ENCODE measurements at places on chromosomes 6 and 20.

GRCh38 chr6:71164890-71165289, 123.7 kb upstream of the OGFRL1 start:
- H3K27ac ChIP-seq = no peak overlapping the region
- no peak for DNase-seq
- no peaks in the 10 kb centered on the region for H3K36me3 ChIP-seq
- no peaks in the 10 kb centered on the region for H3K4me1 ChIP-seq
- H3K27me3 ChIP-seq = no peaks in the 10 kb centered on the region
- no peak overlapping the region for H3K4me3 ChIP-seq

DNA sequence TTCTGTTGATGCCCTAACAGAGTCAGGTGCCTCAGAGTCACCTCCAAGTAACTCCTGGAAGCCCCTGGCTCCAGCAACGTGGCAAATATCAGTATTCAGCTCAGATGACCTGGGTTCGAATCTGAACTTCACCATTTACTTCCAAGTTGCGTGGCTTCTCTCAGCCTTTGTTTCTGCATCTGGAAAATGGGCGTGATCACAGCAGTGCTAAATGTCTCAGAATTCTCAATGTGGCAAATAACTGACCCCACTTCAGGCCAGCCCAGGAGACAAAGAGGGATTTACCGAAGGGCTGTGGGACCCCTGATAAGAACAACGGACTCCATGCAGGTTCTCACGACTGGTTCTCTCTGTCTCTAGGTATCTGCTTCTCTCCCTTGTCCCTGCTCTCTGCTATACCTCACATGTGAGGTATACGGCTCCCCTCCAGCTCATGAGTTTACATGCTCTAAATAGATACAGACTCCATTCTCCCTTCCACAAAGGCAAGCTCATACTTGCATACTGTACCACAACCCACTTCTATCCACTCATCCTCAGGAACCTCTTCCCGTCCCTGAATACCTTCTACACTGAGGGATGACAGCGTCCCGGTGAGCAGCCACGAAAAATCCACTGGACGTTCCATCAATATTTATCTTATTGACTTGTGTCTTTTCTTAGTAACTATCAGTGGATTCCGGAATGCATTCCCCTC, 84.1 kb downstream of the SNX5 start:
- no peak for DNase-seq
- H3K27me3 ChIP-seq = no peaks in the 10 kb centered on the region
- no peak overlapping the region for H3K4me3 ChIP-seq
- H3K36me3 ChIP-seq = no peaks in the 10 kb centered on the region

GRCh38 chr6:111662072-111662793, 56.6 kb upstream of the TRAF3IP2 start:
- DNase-seq = no peak
- H3K4me1 ChIP-seq = no peaks in the 10 kb centered on the region
- H3K36me3 ChIP-seq = no peaks in the 10 kb centered on the region
- H3K27ac ChIP-seq = no peak overlapping the region
- H3K27me3 ChIP-seq = no peaks in the 10 kb centered on the region

- no peak overlapping the region for H3K4me3 ChIP-seq
- no peaks in the 10 kb centered on the region for H3K36me3 ChIP-seq
- no peaks in the 10 kb centered on the region for H3K27me3 ChIP-seq
- H3K4me1 ChIP-seq = no peaks in the 10 kb centered on the region
These were observed 294.3 kb downstream of the CDC5L start for GRCh38 chr6:44681761-44682160.

DNA sequence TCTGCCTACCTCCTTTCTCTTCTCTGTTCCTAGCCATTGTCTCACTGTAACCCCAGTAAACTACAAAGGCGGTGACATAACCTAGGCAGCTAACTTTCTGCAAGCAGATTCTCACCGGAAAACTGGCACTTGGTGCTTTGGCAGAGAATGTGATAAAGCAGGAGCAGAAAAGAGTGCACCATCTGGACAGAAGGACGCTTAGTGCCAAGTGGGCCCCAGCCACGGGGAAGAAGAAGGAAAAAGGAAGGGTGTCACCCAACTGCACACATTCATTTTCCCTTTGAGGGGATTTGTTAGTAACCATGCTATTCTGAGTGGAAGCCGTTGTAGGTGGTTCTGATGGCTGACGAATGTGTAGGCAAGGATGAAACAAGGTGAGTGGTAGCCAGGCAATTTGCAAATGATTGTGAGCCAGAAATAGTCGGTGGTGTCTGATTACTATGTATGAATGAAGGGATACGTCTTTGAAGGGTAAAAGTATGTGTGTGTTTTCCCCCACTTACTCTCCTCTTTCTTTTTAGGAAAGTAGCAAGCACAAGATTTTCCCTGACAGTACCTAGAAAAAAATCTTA, 148.3 kb upstream of the STXBP5 start:
- DNase-seq = no peak
- no peak overlapping the region for H3K4me3 ChIP-seq
- no peaks in the 10 kb centered on the region for H3K36me3 ChIP-seq
- H3K27me3 ChIP-seq = no peaks in the 10 kb centered on the region
- H3K4me1 ChIP-seq = no peaks in the 10 kb centered on the region

- H3K27me3 ChIP-seq = no peaks in the 10 kb centered on the region
- H3K27ac ChIP-seq = no peak overlapping the region
- no peaks in the 10 kb centered on the region for H3K4me1 ChIP-seq
- no peaks in the 10 kb centered on the region for H3K36me3 ChIP-seq
- no peak for DNase-seq
- H3K4me3 ChIP-seq = no peak overlapping the region
These were observed 74.3 kb upstream of the SYNDIG1 start for GRCh38 chr20:24395151-24395550.

- no peaks in the 10 kb centered on the region for H3K36me3 ChIP-seq
- no peaks in the 10 kb centered on the region for H3K4me1 ChIP-seq
- no peak for DNase-seq
These were observed 5.6 kb downstream of the NR2E1 start for GRCh38 chr6:108171291-108171917.

DNA sequence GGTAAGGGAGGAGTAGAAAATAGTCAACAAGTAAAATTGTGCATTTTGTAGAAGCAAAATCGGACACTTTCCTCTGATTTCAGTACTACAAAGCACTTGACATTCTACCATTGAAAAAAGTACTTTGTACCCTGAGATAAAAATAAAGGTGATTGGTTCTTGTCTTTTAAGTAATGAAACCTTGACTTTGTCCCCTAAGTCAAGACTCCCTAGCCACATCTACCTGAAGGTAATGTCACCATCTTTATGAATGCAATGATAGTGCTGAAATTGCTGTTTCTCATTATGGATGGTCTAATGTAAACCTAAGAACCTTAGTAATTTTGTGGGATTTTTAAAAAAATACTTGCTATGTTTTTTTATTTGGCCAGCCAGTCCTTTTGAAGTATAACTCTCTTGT, 2.4 kb upstream of the MAN1A1 start:
- no peaks in the 10 kb centered on the region for H3K36me3 ChIP-seq
- H3K4me1 ChIP-seq = no peaks in the 10 kb centered on the region
- H3K27ac ChIP-seq = no peak overlapping the region
- no peak overlapping the region for H3K4me3 ChIP-seq
- H3K27me3 ChIP-seq = no peaks in the 10 kb centered on the region

DNA sequence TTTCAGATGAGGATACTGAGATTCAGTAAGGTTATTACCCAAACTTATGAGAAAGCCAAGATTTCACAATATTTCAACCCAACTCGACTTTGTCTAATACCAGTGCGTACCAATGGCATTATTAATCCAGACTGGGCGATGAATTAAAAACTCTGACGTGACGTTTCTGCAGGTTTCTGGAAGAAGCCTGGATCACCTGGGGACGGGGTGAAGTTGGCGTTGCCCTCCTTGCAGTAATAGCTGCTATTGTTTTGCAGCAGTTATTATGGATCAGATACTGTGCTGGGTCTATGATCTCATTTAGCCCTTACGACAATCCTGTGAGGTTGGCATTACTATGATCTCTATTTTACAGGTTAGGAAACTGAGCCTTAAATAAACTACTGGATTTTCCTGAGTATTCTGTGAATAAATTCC, 569 bp upstream of the CDC5L start:
- peak overlapping the region; percentile 91 for H3K4me3 ChIP-seq
- peak; percentile 59 for DNase-seq
- peaks cover 4% of the 10 kb centered on the region for H3K4me1 ChIP-seq

DNA sequence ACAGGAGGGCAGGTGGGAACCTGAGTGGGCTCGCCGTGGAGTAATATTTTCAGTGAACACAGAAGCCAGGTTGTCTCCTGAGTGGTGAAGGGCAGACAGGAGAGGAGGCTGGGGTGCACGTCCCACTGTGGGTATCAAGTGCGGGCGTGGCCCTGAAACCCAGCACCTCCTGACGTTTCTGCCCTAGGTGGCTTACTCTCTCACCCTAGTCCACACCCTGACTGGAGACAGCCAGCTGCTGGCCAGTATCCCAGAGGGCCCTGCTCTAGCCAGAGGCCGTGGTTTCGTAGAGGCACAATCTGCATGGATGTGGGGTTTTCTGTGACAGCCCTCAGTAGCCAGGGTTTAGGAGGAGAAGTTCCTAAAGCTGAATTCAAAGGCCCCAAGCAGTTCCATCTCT, 86.7 kb downstream of the TRERF1 start:
- DNase-seq = no peak
- no peak overlapping the region for H3K4me3 ChIP-seq
- no peaks in the 10 kb centered on the region for H3K4me1 ChIP-seq
- no peaks in the 10 kb centered on the region for H3K36me3 ChIP-seq
- no peaks in the 10 kb centered on the region for H3K27me3 ChIP-seq

GRCh38 chr6:30849903-30850651, 34.2 kb upstream of the DDR1 start:
- no peak overlapping the region for H3K4me3 ChIP-seq
- DNase-seq = no peak
- no peaks in the 10 kb centered on the region for H3K4me1 ChIP-seq
- no peak overlapping the region for H3K27ac ChIP-seq
- no peaks in the 10 kb centered on the region for H3K36me3 ChIP-seq

GRCh38 chr6:105484238-105485161, 81.6 kb upstream of the PREP start:
- H3K27me3 ChIP-seq = no peaks in the 10 kb centered on the region
- no peak overlapping the region for H3K27ac ChIP-seq
- H3K4me1 ChIP-seq = peaks cover 2% of the 10 kb centered on the region
- no peaks in the 10 kb centered on the region for H3K36me3 ChIP-seq

GRCh38 chr6:4059115-4059777, 19.7 kb downstream of the FAM217A start:
- no peak for DNase-seq
- H3K4me3 ChIP-seq = peak overlapping the region; percentile 24
- H3K27me3 ChIP-seq = no peaks in the 10 kb centered on the region
- H3K27ac ChIP-seq = peak overlapping the region; percentile 84
- no peaks in the 10 kb centered on the region for H3K4me1 ChIP-seq
- peaks cover 84% of the 10 kb centered on the region for H3K36me3 ChIP-seq

DNA sequence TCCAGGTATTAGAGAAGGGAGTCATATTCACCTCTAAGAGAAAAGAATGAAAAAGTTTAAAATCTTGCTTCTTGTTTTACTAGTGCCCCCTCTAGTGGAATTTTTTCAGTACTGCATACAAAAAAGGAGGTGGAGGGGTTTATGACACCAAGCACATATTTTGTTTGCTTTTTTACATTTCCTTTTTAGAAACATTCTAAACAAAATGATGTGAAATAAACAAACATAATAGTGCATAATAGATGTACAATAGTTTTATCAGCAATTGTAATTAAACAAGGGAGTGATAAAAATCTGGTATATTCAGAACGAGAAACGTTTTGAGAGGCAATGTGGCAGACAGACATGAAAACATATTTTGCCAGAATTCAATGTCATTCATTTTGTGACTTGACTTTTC, 111.0 kb upstream of the TFAP2D start:
- H3K4me1 ChIP-seq = no peaks in the 10 kb centered on the region
- DNase-seq = peak; percentile 14
- H3K27ac ChIP-seq = no peak overlapping the region
- no peaks in the 10 kb centered on the region for H3K27me3 ChIP-seq

GRCh38 chr20:35049776-35050352, 42.7 kb downstream of the TRPC4AP start:
- no peak for DNase-seq
- H3K4me3 ChIP-seq = no peak overlapping the region
- H3K27ac ChIP-seq = no peak overlapping the region
- peaks cover 43% of the 10 kb centered on the region for H3K36me3 ChIP-seq

- DNase-seq = peak; percentile 66
- H3K27me3 ChIP-seq = no peaks in the 10 kb centered on the region
- H3K4me3 ChIP-seq = peak overlapping the region; percentile 7
- no peaks in the 10 kb centered on the region for H3K4me1 ChIP-seq
These were observed 126.0 kb upstream of the SLC2A12 start for GRCh38 chr6:134178161-134179044.

DNA sequence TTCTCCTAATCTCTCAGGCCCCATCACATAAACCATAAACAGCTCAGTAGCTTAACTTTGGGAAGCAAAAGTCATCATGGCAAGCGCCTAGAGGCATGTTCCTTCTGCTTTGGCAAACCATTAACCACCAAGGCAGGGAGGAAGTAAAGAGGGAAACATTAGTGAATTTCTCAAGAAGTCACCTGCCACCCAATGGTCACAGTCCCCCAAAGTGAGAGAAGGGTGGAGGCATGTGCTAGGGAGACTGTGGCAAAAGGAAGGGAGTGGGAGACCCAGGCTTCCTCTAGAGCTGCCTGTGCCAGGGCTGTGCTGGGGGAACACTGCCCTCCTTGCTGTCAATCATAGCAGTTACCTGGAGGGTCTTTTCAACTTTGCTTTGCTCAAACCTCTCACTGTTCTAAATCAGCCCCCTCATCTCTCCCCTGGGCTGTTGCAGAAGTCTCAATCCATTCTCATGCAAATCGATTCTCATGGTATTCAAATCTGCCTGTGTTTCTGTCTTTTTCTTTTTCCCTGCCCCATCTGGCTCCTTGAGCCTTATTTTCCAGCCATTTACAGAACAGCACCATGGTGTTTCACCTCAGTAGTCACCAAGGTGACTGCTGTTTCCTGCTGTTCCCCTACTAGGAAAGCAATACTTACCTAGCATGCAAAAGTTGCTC, 1.8 kb upstream of the RNF24 start:
- no peaks in the 10 kb centered on the region for H3K27me3 ChIP-seq
- H3K4me1 ChIP-seq = peaks cover 4% of the 10 kb centered on the region
- no peak overlapping the region for H3K27ac ChIP-seq
- no peaks in the 10 kb centered on the region for H3K36me3 ChIP-seq
- H3K4me3 ChIP-seq = no peak overlapping the region

- H3K27me3 ChIP-seq = no peaks in the 10 kb centered on the region
- no peaks in the 10 kb centered on the region for H3K4me1 ChIP-seq
- no peak overlapping the region for H3K27ac ChIP-seq
- H3K4me3 ChIP-seq = no peak overlapping the region
- H3K36me3 ChIP-seq = no peaks in the 10 kb centered on the region
These were observed 8.6 kb upstream of the CALHM6 start for GRCh38 chr6:116452531-116452930.

- H3K27ac ChIP-seq = no peak overlapping the region
- DNase-seq = no peak
- H3K36me3 ChIP-seq = no peaks in the 10 kb centered on the region
- H3K4me3 ChIP-seq = no peak overlapping the region
These were observed 515.0 kb downstream of the QKI start for GRCh38 chr6:163929538-163929937.

- no peak overlapping the region for H3K4me3 ChIP-seq
- H3K27me3 ChIP-seq = no peaks in the 10 kb centered on the region
- no peak for DNase-seq
- no peak overlapping the region for H3K27ac ChIP-seq
- H3K4me1 ChIP-seq = no peaks in the 10 kb centered on the region
These were observed 111.0 kb downstream of the CD83 start for GRCh38 chr6:14228571-14228970.

GRCh38 chr6:13267142-13267651, 61.1 kb downstream of the TBC1D7 start:
- no peak for DNase-seq
- no peaks in the 10 kb centered on the region for H3K36me3 ChIP-seq
- no peak overlapping the region for H3K4me3 ChIP-seq
- H3K27ac ChIP-seq = no peak overlapping the region
- H3K4me1 ChIP-seq = no peaks in the 10 kb centered on the region
- H3K27me3 ChIP-seq = no peaks in the 10 kb centered on the region
